Upper lobe of left lung (tissue), 6 donors: ENCODE measurements at places on chromosomes 4 and X. TPM values are rescaled to one million over a fixed set of nuclear protein-coding genes. Genes with fewer than 3 reads are reported as not detected.

DNA sequence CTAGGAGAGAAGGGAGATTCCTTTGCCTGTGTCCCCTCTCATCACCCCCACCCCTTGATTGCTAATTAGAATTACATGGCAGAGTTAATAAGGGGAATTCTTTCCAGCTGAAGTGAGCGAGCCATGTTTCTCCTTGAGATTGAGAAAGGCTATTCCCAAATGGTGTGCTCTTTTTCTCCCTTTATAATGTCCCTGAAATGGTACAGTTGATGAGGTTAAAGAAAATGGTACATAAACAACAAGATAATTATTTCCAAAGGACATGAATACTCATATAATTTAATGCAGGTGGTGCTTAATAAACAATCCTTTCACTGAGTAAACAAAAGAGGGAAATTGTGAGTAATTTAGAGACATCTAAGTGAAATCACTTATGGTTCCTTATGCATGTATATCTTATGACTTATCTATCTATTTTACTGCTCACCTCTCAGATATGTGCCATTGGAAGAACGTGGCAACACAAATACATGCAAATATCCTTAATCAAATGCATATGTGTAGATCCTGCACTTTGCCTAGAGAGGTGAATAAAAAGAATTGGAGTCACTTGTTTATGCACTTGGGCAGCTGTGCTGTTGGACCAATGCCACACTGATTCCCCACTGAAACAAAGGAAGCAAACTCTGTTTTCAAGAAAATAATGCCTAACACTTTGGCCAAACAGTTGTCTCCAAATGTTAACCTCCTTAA is 106.6 kb upstream of the WDR44 start:
- no peaks in the 10 kb centered on the region for H3K36me3 ChIP-seq
- H3K27me3 ChIP-seq, result no peaks in the 10 kb centered on the region
- no peaks in the 10 kb centered on the region for H3K4me1 ChIP-seq
- no peak overlapping the region for H3K4me3 ChIP-seq
- no peak for DNase-seq
- no peak overlapping the region for H3K27ac ChIP-seq

DNA sequence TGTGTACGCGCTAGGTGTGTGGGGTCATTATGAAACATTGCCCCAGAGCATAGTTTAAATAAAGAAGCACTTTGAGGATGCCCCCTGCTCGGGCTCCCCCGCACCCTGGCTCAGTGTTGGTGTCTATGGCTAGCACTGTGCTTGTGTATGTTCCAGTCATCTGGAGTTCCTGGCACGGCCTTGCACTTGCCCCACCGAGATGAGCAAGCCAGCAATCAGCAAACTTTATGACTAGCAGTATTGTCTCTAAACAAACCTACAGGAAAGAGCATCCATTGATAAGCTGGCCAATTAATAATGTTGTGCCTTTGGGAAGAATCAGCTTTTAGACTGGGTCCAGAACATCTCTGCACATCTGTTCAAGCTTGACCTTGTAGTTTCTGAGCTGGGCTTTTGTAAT is 707 bp upstream of the SHROOM4 start:
- no peak overlapping the region for H3K4me3 ChIP-seq
- peak; percentile 3 for DNase-seq
- peak overlapping the region; percentile 77 for H3K27ac ChIP-seq
- no peaks in the 10 kb centered on the region for H3K27me3 ChIP-seq
- peaks cover 9% of the 10 kb centered on the region for H3K4me1 ChIP-seq

- no peak overlapping the region for H3K4me3 ChIP-seq
- H3K27ac ChIP-seq, result no peak overlapping the region
- no peaks in the 10 kb centered on the region for H3K4me1 ChIP-seq
- H3K36me3 ChIP-seq, result no peaks in the 10 kb centered on the region
- H3K27me3 ChIP-seq, result no peaks in the 10 kb centered on the region
- DNase-seq, result peak; percentile 64
These were observed 64.3 kb downstream of the FRAS1 start for GRCh38 chr4:78121338-78121904.

MAPK10 gene
- 17.3 TPM for total RNA-seq
